Stimulated activated CD4-positive, alpha-beta T cell treated with anti-CD3 and anti-CD28 coated beads, TNF-alpha, amount 100 ng/mL, for 4 hours (primary cell): ENCODE measurements at places on chromosomes 3 and 15.

GRCh38 chr3:77825001-77825827, 785.3 kb downstream of the ROBO2 start:
- no peak for DNase-seq

GRCh38 chr3:9110802-9111201, 138.6 kb downstream of the SRGAP3 start:
- no peak for DNase-seq

DNA sequence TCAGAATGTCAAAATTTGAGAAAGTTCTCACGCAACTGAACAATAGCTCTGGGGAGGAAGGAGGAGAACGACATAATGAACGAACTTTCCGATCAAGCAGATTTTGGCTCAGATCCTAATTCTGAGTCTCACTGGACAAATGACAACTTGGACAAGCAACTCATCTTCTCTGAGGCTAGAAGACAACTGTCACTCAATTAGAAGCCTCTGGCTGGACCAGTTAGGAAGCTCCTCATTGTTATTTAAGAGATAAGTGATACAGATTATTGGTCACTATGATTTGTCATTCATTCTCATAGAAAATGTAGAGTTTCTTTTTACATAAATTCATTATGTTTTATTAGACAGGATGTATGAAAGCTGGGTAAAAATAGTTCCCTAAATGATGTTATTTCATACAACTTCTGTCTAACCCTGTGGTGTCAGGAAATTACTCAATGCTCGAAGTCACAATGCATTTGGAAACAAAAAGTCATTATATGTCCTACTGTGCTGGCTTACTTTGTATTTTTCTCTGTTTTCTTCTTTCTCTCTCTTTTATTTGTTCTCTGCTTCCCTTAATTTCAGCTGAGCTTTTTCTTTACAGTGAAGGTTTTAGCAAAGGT, 11.0 kb upstream of the C3orf49 start:
- DNase-seq = no peak

- DNase-seq = no peak
Observed at GRCh38 chr3:5616873-5617272, 429.4 kb downstream of the EDEM1 start.

DNA sequence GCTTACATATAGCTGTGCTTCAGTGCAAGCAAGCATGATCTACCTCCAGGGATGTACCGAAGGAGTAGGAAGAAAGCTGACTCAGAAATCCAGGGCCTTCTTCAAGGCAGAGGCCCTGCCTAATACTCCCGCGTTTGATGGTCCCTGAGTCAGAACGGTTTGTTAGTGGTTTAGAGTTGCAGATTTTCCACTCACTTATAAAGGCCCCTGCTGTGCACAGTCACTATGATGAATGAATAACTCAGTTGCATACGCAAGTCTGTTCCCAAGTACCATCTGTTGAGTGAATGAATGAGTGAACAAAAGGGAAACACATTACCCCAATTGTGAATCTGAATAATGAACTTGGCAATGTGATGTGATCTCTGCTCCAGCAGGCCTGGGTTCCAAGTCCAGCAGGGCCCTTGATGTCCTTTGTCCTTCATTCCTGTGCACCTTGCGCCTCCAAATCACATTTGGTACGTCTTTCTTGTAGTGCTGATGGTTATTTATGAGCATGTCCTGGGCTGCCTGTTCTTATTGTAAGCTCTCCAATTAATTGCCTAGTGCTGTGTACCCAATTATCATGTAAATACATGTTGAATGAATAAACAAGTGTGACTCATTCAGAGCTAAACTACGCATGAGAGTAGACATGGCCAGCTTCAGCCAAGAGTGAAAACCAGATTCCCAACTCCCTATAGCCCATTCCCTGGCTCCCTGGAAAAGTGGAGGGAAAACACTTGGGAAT, 85.3 kb upstream of the LIMD1 start:
- DNase-seq = no peak
